ENCODE measurements at places on chromosomes 6 and 20.

DNA sequence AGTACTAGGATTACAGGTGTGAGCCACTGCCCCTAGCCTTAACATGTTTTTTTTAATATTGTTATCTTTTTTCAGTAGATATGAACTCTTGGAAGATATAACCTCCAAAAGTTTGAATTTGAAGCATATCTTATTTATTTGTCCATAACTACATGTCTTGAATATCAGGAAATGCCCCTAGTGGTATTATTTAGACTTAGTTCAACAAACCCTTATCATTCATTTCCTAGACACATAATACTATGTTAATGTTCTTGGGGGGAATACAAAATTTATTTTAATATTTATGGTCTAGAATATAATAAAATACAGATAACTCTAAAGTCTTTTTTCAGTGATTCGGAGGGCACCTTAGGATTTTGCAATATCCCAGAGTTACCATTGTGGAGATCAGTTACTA is 160.7 kb downstream of the HACE1 start:
- DNase-seq, result no peak

GRCh38 chr6:33995309-33996119 is 150.4 kb downstream of the GRM4 start:
- no peak for DNase-seq

DNA sequence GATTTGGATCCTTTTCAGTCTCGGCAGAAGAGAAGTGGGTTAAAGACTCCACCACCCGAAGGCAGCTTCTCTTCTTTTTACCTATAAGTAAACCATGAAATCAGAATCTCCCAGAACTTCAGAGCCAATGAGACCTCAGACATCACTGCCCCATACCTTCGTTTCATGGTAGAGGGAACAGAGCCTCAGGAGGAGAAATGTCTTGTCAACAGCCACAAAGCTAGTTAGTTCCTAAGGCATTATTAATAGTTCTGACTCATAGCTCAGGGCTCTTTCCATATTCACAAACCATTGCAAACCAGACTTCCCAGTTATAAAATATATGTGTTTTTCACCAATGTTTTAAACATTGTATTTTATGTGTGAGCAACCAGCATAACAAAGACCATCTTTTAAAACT is 118.7 kb upstream of the RIPOR2 start:
- no peak for DNase-seq

DNA sequence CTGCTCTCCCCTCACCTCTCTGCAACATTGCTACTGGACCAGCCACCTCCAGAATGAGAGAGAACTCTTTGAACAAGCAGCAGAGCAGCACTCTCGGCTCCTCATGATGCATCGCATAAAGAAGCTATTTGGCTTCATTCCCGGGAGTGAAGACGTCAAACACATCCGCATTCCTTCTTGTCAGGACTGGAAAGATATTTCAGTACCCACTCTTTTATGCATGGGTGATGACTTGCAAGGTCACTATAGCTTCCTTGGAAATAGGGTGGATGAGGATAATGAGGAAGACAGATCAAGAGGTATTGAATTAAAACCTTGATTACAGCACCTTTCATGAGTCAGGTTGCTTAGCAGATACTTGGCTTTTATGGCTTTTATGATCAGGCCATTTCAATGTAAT is 4.3 kb downstream of the CALHM4 start:
- no peak for DNase-seq

DNA sequence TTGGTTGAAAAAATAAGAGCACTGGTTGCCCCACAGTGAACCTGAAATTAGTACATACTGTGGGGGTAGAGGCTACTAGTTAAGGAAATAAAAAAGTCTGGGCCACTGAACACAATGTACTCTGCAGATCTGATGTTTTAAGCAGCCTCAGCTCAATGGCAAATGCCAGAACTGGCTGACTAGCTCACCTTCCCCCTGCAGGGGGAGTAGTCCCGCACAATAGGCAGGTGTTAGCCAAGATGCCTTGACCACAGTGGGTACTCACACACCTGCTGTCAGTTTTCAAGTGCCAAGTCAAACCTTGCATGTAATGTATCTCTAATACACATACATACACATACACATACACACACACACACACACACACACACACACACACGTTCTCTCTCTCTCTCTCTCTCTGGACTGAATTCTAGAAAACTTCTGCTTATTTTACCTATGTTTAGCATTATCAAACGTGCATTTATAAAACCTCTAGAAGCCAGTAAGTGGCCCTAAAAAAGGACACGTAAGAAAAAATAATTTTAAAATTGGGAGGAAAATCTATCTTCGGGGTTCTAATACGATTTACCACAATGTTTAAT is 36.1 kb downstream of the GMDS start:
- DNase-seq, result peak; percentile 6

DNA sequence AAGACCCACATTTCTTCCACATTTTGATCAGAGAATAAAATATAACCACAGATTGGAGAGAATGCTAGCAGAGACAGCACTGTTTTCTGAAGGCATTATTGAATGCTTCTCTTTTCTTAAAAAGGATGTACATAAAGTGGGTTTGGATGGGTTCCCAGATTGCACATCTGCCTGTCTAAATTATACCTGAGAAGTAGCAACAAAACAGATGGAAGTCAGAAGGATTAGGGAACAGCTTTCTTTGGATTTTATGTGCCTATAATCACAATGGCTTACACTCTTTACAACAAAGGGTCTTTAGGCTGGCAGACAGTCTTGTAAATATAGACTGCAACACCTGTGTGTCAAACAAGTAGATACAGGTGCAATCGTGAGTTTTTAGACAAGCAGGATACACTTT is 622.2 kb upstream of the MANEA start:
- no peak for DNase-seq

DNA sequence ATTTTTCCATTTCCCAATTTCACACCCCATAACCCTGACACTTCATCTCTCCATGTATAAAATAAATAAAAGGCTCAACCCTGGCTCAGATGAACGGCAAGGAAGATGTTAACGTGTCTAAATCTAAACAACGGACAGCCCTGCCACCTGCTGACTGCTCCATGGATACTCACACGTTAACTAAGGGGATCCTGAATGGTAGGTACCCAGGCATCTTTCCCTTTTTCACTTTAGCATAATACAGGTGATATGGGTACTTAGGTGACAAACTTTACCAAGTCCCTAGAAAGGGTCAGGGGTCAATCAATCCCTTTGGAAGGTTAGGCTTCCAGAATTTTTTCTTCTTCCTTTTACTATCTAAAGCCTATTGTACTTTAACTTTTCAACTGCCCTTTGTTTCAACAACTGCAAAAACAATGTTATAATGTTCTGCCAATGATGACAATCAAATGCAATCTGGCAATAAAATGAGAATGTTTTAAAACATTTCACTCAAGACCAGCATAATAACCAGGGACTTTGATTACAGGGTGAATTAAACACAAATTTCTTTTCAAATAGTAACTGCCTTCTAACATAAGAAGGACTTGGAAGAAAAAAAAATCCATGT is 52.4 kb upstream of the IPCEF1 start:
- DNase-seq, result no peak

GRCh38 chr6:78500299-78501089 is 366.9 kb upstream of the IRAK1BP1 start:
- DNase-seq, result no peak

- DNase-seq, result no peak
Measured at GRCh38 chr20:710780-711450, 35.3 kb upstream of the SCRT2 start.

All from CD4-positive, alpha-beta T cell treated with Interleukin-6 at 100 ng/mL for 8 hours (primary cell).